ENCODE measurements at places on chromosomes 7 and 10.

- H3K36me3 ChIP-seq = no peaks in the 10 kb centered on the region
- no peaks in the 10 kb centered on the region for H3K27me3 ChIP-seq
- H3K27ac ChIP-seq = no peak overlapping the region
- H3K4me3 ChIP-seq = no peak overlapping the region
Measured at GRCh38 chr10:48210391-48210790, 64.1 kb downstream of the FRMPD2 start.

DNA sequence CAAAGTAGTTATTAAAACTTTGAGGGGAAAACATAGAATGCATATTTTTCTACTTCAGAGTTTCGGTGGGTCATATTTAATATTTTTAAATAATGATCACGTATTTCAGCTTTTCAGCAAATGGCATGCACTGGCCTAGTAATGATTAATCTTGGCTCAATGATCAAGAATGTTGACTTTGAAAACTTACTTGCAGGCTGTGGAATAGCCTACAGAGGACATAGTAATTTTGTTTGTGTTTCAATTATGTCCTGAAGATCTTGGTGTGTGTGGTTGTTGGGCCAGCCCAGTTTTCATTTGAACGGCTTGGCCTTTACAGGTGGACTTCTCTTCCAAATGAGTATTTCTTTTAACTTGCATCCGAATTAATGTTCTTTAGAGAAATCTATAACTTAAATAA lies 35.1 kb downstream of the ADD3 start:
- H3K4me3 ChIP-seq = no peak overlapping the region
- DNase-seq = no peak
- no peaks in the 10 kb centered on the region for H3K36me3 ChIP-seq
- no peak overlapping the region for H3K27ac ChIP-seq
- H3K27me3 ChIP-seq = no peaks in the 10 kb centered on the region

DNA sequence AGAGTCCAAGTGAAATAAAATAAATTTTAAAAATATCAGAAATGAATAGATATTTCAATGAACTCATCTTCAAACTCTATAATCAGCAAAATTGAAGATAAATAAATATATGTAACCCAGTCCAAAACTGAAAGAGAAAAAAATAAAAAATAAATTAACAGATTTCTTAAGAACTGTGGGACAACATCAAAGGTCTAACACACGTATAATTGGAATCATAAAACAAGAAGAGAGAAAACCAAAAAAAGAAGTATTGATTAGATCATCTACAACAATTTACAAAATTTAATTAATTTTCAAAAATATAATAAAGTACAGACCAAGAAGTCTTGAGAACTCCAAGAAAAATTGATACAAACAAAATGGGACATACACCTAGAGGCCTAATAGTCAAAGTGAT lies 625.8 kb upstream of the SORCS1 start:
- H3K4me1 ChIP-seq = no peaks in the 10 kb centered on the region
- no peaks in the 10 kb centered on the region for H3K36me3 ChIP-seq
- H3K27ac ChIP-seq = no peak overlapping the region
- H3K27me3 ChIP-seq = no peaks in the 10 kb centered on the region

GRCh38 chr10:14172336-14172950 lies 158.3 kb downstream of the FRMD4A start:
- H3K27ac ChIP-seq = no peak overlapping the region
- H3K27me3 ChIP-seq = no peaks in the 10 kb centered on the region
- no peak for DNase-seq
- H3K4me1 ChIP-seq = no peaks in the 10 kb centered on the region
- no peak overlapping the region for H3K4me3 ChIP-seq
- no peaks in the 10 kb centered on the region for H3K36me3 ChIP-seq

- H3K4me3 ChIP-seq = no peak overlapping the region
- no peak for DNase-seq
- no peaks in the 10 kb centered on the region for H3K4me1 ChIP-seq
- no peaks in the 10 kb centered on the region for H3K36me3 ChIP-seq
Measured at GRCh38 chr10:58570307-58570723, 57.6 kb downstream of the BICC1 start.

Data from iPS DF 6.9 (cell line).